ENCODE measurements at places on chromosomes 16 and 17.

- no peak for DNase-seq
These were observed 8.2 kb downstream of the SYNGR2 start for GRCh38 chr17:78176548-78177025.

DNA sequence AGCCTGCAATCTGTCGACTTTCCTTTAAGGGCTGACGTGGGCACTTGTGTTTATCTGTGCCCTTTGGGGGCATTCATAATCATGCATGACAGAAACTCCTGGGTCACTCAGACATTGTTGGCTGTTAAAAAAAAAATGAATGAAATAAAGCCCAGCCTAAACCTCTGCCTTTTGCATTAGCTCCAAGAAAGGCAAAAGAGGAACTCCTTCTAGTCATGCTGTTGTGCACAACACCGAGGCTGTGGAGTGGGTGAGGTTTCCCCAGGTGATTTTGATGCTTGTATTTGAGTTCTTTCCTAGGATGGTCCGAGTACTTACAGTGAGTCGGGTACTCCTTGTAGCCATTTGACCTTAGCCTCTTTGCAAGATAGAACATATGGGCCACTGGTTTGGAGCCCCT lies 49.6 kb upstream of the IRX6 start:
- DNase-seq = no peak

DNA sequence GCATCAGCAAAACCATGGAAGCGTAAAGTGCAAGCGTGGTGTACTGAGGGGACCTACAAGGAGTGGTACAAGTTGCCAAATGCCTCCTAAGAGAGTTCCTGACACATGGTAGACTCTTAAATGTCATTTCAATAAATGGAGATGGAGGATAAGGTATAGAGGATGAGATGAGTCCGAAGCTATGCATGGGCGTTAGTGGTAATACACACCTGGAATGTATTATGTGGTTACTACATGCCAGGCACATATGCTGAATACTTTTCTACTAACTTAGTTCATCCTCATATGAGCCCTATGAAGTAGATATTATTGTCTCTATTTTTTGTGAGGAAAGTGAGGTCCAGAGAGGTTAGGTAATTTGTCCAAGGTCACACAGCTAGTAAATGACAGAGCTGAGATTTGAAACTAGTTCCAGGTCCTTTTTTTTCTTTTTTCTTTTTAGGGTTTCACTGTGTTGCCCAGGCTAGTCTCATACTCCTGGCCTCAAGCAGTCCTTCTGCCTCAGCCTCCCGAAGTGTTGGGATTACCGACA lies 15.5 kb downstream of the YPEL2 start:
- DNase-seq = no peak

- no peak for DNase-seq
These were observed 188.7 kb downstream of the HS3ST3A1 start for GRCh38 chr17:13413001-13413400.

DNA sequence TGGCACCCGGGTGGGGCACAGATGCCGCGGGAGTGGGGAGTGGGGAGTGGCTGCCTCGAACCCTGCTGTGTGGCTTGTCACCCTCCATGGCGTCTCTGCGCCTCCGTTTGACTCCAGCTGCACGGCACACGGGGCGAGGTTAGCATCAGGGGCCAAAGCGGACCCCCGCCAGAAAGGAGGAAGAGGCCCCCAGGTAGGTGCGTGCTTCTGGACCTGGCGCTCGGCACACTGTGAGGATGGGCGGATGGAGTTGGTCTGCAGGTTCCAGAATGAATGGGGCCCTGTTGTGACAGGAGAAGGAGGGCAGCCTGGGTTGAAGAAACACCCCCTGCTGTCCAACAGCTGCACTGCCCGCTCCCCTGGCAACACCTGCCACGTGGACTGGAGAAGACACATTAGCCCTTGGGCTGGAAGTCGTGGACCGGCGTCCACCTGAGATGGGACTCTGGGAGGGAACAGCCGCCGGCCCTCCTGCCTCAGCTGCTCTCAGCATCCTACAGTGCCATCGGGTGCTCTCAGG lies 9.4 kb upstream of the FASN start:
- DNase-seq = no peak

DNA sequence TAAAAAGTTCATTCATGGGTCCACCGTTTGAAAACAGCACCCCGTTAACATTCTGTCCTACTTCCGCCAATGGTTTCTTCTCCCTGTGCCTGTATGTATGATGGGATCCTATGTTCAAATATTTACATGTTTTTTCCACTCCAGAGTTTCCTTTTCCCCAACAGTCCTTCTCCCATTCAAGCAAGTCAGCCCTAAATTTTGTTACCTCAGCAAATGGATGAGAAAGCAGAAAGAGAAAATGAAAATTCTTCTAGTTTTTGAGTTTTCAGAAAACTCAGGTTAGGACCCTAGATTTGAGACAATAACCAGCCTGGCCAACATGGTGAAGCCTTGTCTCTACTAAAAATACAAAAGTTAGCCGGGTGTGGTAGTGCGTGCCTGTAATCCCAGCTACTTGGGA lies 3.5 kb upstream of the ERN2 start:
- no peak for DNase-seq

DNA sequence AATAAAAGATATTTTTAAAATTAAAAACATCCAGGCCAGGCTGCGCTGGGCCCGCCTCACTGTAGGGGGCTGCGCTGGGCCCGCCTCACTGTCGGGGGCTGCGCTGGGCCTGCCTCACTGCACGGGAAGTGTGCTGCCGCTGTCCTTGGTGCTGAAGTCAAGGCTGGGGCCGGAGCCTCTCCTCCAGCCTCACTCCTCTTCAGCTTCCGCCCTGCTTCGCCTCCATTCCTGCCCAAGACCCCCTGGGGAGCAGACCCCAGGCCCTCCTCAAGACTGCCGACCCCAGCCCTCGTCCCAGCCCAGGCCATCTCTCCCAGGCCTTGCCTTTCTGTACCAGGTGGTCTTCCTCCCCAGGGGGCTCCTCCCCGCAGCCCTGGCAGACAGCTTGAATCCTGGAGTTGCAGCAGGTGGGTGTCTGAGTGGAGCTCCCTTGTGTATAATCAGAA lies 26.2 kb downstream of the ENDOV start:
- DNase-seq = peak; percentile 35

DNA sequence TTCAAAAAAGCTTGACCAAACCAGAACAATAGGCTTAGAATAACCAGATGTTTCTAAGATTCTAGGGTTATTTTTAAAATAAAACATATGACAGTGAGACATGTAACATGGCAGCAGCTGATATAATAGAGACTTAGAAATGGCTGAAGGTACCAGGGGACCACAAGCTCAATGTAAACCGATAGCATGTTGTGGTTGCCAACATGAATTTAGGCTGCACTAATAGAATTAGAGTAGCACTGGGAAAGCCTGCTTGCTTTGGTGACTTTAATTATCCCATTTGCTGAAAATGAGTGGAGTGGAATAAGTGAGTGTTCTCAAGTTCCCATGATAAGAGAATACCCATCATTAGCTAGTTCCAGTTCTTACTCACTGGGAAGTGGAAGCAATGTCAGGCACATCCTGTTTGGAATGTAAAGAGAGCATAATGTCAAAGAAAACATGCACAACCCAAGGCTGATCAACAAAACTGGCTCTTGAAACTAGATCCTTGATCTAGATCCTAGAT lies 621.2 kb upstream of the CDH5 start:
- no peak for DNase-seq

DNA sequence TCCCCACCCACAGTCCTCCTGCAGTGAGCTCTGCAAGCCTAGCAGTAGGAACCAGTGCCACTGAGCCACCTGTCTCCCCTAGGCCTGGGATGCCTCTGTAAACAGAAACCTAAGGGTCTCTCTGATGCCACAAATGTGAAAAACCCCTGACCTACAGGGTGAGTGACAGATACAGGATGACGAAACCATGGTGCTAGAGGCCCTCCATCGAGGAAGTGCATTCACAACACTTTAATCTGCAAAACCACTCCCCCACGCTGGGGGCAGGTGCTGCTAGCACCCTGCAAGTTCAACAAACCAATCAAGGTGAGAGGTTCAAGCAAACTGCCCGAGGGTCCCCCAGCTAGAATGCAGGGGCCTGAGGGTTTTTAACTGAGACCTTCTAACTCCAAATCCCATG lies 59.5 kb downstream of the CDYL2 start:
- DNase-seq = no peak

DNA sequence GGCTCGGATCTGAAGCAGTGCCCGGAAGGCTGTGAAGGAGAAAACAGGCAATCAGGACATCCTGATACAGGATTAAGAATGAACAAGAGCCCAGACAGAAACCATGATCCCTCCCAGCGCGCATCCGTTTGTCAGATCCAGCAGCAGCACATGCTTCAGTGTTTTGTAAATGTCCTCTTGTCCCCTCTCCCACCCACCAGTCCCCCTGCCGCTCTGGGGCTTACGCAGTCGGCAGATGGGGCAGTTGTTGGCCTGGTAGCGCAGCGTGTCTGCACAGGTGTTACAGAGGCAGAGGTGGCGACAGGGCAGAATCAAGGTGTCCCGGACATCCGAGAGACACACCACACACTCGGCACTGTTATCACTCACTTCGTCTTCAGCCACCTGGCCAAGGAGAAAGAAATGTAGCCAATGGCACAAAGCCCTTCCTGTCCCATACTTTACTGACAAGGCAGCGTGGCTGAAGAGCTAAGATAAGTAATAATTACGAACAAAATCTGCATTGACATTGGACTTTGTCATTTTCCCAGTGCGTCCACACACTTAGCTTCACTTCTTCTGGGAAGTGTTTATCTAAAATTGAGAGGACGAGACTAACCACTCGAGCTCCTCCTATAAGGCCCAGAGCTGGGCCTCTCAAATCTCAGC lies 20.7 kb upstream of the FOXJ1 start:
- no peak for DNase-seq

DNA sequence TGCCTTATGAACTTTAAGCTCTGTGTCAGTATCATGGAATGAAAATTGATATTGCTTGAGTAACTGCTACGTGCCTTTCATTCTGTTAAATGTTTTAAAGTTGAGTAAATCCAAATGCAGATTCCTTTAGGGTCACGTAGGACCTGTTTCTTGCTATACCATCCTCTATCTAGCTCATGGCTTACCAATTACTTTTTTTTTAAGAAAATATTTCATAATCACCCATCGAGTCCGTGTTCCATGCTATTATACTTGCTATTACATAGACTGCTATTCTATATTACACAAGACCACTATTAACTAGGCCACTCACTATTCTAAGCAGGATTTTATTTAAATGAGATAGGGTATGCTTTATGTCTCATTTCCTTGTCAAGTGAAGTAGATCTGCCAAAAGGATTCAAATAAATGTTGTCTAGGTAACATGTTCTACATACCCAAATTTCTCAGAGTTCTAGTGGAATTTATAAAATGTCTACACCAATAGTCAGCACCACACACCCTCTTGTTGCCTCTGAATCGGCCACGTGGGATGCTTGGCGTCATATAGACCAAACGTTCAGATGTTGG lies 11.9 kb downstream of the ANKFN1 start:
- DNase-seq = no peak

- no peak for DNase-seq
These were observed 87.0 kb upstream of the MAF start for GRCh38 chr16:79687249-79688130.

- no peak for DNase-seq
These were observed 10.5 kb downstream of the GAA start for GRCh38 chr17:80111702-80112470.
